ENCODE measurements at places on chromosomes 5 and 9.

GRCh38 chr9:134987906-134988700, 70.4 kb upstream of the FCN1 start:
- DNase-seq, result no peak

DNA sequence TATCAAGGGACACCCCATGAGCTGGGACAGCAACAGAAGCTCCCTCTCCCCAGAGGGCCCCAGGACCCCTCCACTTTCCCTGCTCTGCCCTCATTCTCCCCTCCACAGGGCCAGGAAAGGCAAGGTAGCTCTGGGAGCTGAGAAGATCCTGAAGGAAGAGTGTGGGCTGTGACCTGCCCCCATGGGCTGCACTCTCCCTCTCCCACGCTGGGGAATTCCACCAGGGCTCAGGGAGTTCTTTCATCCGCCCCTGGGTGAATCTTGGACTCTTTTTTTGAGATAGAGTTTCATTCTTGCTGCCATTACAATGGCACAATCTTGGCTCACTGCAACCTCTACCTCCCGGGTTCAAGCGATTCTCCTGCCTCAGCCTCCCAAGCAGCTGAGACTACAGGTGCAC, 73.8 kb downstream of the C9orf50 start:
- no peak for DNase-seq

DNA sequence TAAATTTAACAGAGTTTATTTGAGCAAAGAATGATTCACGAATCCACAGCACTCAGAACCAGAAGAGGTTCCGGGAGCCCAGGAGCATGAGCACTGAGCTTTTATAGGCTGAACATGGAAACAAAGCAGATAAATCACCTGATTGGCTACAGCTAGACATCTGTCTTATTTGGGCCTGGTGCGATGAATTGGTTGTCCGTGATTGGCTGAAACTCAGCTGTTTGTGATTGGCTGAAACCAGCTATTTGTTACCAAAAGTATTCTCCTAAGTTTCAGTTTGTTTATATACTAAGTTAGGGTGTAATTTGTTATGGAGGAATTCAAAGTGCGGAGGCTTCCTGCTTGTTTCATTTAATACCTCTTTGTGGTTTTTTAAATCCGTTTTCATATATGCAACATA, 15.8 kb upstream of the LCP2 start:
- no peak for DNase-seq

- DNase-seq, result no peak
Measured at GRCh38 chr9:130854092-130854491, 19.0 kb downstream of the ABL1 start.

DNA sequence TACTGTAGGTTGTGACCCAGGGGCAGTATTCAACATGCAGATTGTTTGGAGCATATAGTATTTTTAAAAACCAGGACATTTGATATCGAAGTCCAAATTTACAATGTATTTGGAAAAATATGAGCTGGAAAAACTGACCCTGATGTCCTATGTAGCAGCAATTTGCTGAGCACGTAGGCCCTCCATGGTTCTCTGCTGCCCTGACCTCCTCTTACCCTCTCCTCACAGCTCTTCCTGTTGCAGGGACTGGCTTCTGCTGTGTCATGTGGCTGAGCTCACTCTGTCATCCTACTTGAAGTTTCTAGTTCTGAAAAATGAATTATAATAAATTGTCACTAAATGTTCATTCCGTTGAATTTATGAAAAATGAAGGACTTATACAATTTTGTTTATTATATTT, 4.1 kb upstream of the ASPN start:
- DNase-seq, result no peak

DNA sequence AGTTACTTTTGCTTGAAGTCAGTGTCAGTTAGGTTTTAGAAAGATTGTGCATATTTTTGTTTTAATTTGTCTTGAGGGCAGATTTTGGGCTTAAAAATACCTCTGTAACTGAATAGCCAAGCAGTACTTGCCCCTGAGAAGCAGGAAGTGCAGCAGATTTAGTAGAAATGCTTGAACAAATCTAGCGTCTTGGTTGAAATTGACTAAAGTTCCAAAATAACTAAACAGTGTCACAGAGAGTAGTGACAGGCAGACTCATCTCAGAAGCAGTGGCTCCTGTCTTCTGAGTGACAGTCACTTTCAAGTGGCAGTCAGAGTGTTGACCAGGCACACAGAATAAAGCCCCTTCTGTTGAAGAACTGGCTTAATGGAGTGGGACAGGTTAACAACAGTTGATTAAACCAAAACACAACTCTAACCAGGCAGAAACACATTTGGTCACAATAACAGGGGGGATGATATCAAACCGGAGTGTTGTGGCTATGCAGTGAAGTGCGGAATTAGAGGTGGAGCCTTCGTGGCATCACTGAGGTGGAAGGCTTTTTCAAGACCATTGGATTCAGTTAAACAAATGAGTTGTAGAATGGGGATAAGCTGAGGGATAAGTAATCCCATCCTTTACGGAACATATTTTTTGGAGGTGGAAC, 29.1 kb downstream of the TRIO start:
- no peak for DNase-seq

GRCh38 chr5:168424594-168425323, 61.5 kb upstream of the RARS1 start:
- no peak for DNase-seq

DNA sequence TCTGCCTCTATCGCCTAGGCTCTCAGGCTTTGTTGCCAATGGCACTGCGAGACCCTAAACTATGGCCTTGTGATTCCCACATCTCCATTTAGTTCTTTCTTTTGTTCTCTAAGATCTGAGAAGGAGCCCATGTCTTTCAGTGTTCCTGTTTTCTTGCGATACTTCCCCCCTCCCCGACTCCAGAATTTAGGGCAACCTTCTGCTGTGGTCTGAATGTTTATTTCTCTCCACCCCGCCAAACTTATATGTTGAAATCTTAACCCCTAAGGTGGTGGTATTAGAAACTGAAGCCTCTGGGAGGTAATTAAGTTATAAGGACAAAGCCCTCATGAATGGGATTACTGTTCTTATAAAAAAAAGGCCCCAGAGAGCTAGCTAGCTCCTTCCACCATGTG, 6.4 kb downstream of the TMC1 start:
- DNase-seq, result no peak

DNA sequence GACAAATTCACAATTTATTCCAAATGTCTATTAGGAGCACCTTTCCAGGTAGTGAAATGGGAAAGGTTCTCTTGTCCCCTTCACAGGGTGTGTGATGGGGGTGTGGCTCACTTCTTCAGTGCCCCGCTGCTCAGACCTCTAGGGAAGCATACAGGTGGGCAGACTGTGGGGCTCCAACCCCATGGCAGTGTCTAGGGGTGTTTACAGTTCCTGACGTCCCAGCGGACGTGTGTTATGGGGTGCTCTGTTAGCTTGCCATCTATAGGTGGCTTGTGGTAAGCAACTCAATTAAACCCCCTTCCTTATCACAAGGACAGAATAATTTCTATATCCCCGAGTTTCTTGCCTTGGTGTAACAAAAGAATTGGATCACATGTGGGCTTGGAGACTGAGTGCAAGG, 67.4 kb upstream of the SPINK5 start:
- no peak for DNase-seq

GRCh38 chr9:16721972-16722371, 148.5 kb downstream of the BNC2 start:
- DNase-seq, result no peak

- DNase-seq, result no peak
Measured at GRCh38 chr9:93276973-93277372, 93.0 kb downstream of the WNK2 start.

- DNase-seq, result no peak
Measured at GRCh38 chr9:121776001-121776738, 124.7 kb downstream of the DAB2IP start.

- no peak for DNase-seq
Measured at GRCh38 chr9:131319486-131319885, 30.0 kb downstream of the PLPP7 start.

GRCh38 chr9:134922066-134922931, 4.6 kb upstream of the FCN1 start:
- no peak for DNase-seq

DNA sequence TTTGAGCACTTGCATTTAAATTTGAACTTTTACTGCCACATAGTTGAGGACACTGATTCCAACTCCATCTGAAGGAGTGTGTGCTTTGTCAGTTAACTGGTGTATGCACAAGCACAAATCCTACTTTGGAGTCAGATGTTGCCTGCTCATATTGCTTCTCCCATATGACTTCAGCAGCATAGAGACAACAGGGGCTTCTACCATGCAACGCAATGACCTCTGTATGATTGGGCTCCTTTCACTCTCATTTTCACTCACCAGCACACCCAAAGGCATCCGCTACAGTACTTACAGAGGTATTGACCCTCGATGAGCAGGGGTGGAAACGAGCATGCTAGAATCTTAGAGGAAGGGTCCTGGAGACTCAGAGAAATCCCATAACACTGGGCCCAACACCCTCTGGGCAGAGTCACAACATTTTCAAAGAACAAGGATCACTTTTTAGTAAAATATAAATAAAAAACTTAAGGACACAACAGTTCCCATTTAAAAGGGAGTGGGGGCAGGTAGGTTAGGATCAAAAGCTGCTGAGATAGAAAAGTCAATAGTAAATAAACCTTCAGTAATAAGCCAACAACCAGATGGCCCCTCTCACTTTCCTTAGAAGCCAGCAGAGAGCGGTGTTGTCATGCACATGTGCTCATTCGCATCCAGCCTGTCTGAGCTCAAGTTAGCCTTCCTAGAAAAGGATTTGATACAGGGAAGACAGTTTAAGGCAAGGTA, 203.8 kb downstream of the SNCAIP start:
- DNase-seq, result no peak

GRCh38 chr5:91339063-91339705, 43.9 kb downstream of the ARRDC3 start:
- no peak for DNase-seq

GRCh38 chr9:34773306-34773910, 63.5 kb upstream of the CCL21 start:
- DNase-seq, result no peak

DNA sequence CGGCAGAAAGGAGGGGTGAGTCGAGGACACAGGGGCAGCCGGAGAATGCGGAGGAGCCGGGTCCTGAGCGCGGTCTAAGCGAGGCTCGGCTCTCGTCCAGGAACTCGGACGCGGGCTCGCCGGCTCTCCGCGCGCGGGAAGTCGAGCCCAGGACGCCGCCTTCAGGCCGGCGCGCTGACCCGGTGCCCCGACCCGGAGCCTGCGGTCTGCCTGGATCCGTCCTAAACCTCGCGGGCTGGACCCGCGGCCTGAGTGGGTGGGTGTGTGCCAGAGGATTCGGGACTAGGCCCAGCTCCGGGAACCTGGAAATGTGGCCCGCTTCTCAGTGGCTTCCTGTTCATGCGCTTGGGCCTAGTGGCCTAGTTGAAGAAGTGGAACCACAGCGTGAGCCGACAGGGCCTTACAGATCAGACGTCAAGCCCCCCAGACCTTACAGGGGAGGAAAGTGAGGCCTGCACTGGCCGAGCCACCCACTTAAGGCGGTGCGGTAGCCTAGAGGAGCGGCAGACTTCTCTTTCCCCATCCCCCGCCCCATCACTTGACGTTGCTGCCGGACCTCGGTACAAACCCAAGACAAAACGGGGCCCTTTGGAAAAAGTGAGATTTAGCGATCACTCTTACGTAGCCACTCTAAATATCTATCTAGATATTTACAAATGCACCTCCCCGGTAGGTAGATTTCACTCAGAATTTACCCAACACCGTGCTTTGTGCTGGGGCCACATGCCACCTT, 1.2 kb downstream of the CDKN2B-AS1 start:
- no peak for DNase-seq

- no peak for DNase-seq
Measured at GRCh38 chr5:142976861-142977260, 206.7 kb downstream of the ARHGAP26 start.

DNA sequence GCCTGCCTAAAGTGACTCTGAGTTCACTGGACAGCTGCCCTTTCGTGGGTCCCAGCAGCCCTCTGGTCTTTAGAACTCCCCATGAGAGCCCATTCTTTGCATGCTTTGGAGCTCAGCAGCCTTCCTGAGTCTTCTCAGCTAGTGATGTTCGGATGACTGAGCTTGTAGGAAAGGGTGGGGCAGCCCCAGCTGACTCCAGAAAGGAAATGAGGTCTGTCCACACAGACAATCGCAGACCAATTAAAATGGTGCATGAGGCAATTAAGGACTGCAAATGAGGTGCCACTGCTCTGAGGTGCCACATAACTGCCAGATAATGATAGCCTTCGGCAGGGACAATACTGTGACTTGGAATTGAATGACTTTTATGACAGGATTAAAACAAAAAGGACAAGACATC, 25.4 kb upstream of the TOMM5 start:
- DNase-seq, result no peak

DNA sequence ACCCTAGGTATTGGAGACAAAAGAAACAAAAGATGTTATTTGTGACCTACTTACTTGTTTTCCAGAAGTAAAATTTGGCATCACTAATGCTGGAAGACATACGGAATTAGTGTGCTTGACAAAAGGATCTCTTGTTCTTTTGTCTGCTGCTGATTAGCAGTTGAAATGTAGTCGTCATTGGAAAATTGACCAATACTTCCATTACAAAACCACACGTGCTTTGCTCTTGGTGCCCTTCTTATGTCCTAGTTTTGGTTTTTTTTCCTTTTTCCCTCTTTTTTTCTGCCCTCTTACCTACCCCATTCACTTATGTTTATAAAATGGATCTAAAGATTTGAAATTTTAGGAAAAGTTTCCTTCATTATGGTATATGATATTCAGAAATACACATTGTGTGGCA, 197.4 kb downstream of the FER start:
- DNase-seq, result no peak

- DNase-seq, result no peak
Measured at GRCh38 chr5:24225051-24225450, 419.7 kb downstream of the CDH10 start.

GRCh38 chr5:78245136-78245535, 49.4 kb downstream of the AP3B1 start:
- DNase-seq, result no peak

DNA sequence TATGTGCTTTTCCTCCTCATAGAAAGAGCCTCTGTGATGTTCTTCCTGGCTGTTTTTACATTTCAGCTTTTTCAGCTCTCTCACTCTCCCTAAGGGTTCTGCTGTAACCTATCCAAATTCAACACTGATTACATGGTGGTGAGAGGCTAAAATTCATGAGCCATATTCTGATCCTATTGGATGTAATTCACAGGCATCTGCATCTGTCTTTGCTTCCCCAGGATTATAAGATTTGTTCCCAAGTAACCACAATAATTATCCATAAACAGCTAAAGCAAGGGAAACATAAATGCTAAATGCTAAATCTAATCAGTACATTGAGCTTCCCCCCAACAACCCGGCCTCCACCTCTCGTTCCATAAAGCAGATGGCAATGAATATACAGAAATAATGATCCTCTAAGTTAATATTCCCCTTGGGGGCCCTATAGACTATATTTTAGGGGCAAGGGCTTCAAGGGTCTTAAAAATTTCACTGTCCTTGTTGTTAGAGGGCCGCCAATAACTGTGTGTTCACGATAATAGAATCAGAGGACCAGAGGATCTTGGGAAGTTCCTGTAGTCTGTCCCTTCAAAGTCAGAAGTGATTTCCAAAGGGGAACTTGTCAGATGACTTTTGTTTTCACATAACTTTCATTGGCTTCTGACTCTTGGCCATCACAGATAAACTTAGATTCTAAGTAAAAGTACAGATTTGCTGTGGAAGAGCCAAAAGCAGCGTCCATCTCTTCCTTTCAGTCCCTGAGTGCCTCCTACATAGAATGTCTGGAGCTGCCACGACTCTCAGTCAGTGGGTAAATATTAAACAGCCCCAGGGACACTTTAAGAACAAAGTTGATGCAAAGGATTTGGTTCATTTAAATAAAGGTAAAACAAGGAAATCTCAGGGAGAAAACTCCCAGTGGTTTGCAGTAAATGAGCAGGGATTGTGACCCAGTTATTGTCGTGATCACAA, 125.6 kb downstream of the ALDH1A1 start:
- DNase-seq, result no peak

- DNase-seq, result no peak
Measured at GRCh38 chr5:80756292-80756691, 101.5 kb upstream of the DHFR start.
